ENCODE measurements at places on chromosomes 11 and 22.

- DNase-seq: peak; percentile 20
These were observed 700 bp downstream of the TTC17 start for GRCh38 chr11:43359422-43359818.

- DNase-seq: peak; percentile 99
These were observed 4.0 kb downstream of the DSCAML1 start for GRCh38 chr11:117792992-117793391.

GRCh38 chr11:63488789-63489188 is 2.2 kb downstream of the PLAAT5 start:
- no peak for DNase-seq

GRCh38 chr11:7473717-7474116 is 11.6 kb upstream of the OLFML1 start:
- no peak for DNase-seq

- DNase-seq: no peak
These were observed 78.2 kb downstream of the FAM76B start for GRCh38 chr11:95711162-95711944.

- DNase-seq: no peak
These were observed 28.1 kb upstream of the KLHL35 start for GRCh38 chr11:75461151-75461550.

GRCh38 chr11:65557280-65558001 is 718 bp downstream of the LTBP3 start:
- no peak for DNase-seq

- DNase-seq: no peak
These were observed 1.3 kb upstream of the OR8D1 start for GRCh38 chr11:124315052-124315451.
